ENCODE measurements at places on chromosomes 16 and 17.

DNA sequence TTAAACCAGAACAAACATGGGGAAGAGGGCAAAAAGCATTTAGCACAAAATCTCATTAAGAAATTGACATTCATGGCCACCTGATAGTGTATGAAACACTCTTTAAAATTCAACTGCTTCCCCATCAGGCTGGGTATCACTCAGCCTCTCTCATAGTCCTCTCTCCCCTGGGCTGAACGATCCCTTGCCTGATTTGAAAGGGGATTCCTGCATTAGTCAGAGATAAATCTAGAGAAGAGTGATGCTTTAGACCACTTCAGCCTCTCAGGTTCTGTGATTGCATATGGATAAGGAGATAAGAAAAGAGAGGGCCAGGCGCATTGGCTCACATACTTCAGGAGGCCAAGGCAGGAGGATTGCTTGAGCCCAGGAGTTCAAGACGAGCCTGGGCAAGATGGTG, 280.0 kb downstream of the SOX9 start:
- DNase-seq, result no peak

DNA sequence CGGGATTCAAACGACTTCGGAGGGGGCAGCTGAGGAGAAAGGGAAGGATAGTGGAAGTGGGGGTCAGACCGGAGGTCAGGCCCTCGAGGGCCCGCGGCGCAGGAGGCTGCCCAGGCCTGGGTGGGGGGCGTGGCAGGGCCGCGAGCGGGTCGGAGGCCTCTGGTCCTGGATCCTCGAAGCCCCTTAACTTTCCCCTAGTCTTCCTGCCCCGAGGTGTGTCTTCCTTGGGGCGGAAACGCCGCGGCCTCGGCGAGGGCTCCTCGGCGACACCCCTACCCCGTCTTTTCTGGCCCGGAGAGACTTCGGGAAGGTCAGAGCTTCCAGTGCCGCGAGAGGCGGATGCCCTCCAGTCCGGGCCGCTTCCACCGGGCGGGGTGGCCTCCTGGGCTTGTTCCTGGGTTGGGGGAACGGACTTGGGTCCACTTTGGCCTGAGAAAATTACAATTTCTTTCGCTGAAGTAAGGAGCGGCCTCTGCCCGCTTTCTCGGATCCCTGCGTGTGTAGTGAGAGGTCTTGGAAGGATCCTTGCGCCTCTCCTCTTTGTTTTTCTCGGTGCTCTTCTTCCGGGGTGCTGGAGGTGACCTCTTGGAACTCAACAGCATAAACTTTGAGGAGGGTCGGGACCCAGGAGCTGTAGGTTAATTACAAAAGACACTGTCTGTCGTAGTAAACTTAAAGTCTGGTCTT, 491 bp downstream of the IST1 start:
- DNase-seq, result no peak

- no peak for DNase-seq
These were observed 417.8 kb upstream of the CCL2 start for GRCh38 chr17:33837281-33837680.

- no peak for DNase-seq
These were observed 19.3 kb downstream of the CARHSP1 start for GRCh38 chr16:8849411-8850011.

DNA sequence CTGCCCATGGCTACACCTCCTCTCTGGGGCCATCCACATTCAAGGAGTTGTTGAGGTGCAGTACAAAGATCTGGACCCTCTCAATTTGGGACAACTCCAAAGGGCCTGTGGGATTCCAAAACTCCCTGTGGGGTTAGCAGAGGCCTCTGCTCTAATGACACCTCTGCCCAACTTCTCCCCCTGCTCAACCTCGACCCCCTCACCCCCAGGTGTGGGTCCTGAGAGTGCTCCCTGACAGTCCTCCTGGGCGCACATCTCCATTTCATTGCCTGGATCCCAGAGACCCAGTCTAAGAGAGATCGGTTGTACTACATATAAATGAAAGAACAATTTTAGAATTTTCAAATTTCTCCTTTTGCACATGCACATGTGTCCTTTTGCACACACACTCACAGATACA, 73.0 kb upstream of the NKD1 start:
- DNase-seq, result no peak

DNA sequence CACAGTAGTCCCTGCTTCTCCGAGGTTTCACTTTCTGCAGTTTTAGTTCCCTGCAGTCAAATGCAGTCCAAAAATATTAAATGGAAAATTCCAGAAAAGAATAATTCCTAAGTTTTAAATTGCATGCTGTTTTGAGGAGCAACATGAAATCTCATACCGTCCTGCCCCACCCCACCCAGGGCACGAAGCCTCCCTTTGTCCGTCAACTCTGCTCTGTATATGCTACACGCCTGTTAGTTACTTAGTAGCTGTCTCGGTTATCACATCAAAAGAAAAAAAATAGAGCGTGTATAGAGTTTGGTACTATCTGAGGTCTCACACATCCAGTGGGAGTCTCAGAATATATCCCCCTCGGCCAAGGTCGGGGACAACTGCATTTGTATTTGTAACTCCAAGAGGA, 129.4 kb upstream of the NOL11 start:
- no peak for DNase-seq

DNA sequence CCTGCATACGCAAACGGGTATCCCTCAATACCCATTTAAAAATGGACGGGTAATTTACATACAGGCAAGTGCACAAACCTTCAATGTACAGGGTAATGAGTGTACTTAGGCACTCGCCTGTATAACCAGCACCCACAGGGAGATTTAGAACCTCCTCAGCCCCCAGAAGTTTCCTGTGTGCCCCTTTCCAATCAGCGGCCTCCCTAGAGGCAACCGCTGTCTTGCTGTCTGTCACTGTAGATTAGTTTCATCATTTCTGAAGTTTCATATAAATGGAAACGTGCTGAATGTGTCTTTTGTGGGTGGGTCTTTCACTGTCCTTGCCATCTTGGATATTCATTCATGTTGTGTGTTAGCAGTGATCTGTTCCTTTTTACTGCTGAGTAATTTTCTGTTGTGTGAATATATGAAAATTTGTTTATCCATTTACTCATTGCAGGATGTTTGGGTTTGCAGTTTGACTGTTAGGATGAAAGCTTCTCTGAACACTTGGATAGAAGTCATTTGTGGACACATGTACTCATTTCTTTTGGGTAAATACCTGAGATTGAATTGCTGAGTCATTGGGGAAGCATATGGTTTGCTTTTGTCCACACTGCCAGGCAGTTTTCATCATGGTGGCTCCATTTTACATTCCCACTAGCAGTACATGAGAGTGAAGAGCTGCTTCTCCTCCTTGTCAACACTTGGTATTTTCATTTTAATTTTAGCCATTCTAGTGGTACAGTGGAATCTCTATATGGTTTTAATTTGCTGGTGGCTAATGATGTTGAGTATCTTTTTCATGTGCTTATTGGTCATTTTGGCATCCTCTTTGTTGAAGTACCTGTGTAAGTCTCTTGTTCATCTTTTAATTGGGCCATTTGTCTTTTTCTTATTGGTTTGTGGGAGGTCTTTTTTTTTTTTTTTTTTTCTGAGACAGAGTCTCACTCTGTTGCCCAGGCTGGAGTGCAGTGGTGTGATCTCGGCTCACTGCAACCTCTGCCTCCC, 2.1 kb upstream of the ADCY7 start:
- DNase-seq, result peak; percentile 8

- no peak for DNase-seq
These were observed 12.6 kb downstream of the PHB1 start for GRCh38 chr17:49401971-49402611.

- DNase-seq, result no peak
These were observed 8.3 kb downstream of the PIK3R6 start for GRCh38 chr17:8859027-8859803.

DNA sequence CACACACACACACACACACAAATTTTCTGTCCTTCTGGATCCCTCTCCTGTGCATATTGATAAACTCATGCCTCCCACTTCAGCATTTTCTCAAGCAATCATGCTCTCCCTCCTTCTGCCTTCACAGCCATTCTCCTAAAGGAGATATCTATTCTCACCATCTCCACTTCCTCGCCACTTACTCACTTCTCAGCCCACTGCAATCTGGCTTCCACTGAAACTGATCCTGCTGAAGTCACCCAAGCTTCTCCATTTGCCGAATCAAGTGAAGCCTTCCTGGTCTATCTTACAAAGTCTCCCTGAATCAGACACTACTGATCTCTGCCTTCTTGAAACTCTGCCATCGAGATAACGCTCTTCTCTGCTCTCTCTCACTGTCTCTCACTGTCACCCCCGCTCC, 54.0 kb upstream of the GNAO1 start:
- DNase-seq, result no peak

GRCh38 chr16:80946481-80946880, 60.2 kb downstream of the CMC2 start:
- no peak for DNase-seq

DNA sequence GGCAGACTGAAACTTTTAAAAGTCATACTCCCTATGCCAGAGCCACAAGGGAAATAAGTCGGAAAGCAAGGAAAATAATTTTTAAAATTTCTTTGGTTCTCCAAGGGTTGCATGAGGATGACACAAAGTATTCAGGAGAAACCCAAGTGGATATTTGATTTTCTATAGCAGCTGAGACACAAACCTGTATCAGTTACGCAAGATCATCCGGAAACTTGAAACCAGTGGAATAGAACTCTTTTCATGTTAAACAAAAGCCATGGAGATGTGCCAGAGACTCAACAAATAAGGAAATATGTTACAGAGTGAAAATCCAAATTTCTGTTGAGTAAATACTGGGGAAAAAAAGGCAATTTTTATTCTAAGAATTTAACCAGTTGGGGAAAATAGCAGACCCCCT, 294.7 kb downstream of the KIF2B start:
- no peak for DNase-seq

- no peak for DNase-seq
These were observed 21.6 kb upstream of the ARL4D start for GRCh38 chr17:43377056-43377810.

DNA sequence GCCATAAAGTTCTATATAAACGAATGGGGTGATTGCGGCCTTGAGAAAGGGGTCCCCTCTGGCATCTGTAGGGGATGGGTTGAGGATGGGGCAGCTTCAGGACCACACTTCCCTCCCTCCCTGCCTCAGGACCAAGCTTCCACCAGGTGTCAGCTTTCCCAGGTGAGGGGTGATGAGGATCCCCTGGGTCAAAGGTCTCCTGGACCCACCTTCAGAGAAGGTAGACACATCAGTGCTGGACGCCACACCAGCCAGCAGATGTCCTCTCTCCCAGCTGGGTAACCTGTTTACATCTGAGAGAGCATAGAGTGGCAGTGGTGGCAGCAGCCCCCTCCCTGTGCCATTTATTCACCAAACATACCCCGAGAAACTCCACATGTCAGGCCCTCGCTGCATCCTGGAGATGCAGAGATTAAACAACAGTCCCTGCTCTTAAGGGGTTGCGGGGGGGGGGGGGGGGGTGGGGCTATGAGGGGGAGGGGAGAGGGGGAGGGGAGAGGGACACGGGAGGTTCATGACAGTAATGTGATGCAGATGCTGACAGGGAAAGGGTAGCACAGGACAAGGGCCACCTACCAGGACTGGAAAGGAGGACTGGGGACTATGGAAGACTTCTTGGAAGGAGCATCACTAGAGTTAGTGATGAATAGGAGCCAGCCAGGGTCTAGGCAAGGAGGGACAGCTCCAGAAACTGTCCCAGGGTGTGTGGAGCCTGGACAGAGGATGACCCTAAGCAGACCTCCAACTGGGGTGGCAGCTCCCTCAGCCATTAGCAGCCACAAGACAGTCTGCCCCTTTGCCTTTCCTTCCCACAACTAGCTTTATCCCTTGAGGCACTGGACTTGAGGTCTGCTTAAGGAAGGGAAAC, 5.0 kb downstream of the PROCA1 start:
- DNase-seq, result no peak

GRCh38 chr17:28643983-28644786, 773 bp downstream of the BLTP2 start:
- no peak for DNase-seq

GRCh38 chr17:77320485-77321256, 179.9 kb downstream of the SEC14L1 start:
- DNase-seq, result no peak
